Umbilical cord (tissue), 2 donors: ENCODE measurements at places on chromosomes 12 and 14.

DNA sequence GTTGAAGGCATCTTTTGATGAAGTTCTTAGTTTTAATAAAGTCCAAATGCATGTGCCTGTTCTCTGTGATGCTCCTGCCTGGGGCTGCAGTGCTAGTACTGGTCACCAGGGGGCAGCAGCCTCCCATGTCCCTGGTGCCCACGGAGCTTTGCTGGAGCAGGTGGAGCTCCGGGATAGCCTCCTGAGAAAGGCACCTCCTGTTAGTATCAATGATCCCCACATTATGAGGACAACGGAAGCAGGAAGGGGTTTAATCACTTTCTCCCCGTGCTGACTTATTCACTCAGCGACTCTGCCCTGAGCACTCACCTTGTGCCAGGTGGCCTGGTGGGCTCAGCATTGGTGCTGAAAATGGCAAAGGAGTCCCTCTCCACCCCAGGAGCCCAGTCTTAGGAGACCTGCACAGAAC is 123.0 kb upstream of the PZP start:
- DNase-seq, result peak; percentile 54

DNA sequence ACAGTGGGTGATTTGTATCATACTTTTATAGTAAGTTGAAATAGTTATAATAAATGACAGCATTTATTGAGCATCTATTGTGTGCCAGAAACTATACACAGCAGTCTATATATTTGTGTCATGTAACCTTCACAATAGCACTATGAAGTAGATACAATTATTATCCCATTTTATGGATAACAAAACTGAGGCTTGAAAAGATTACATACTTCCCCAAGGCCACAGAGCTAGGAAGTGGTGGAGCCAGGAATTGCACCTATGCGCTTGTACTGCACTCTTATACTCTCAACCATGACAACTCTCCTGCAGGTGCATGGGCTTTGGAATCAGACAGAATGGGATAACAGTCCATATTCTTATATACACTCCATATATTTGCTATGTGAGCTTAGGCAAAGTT is 110.6 kb upstream of the SOX5 start:
- no peak for DNase-seq

DNA sequence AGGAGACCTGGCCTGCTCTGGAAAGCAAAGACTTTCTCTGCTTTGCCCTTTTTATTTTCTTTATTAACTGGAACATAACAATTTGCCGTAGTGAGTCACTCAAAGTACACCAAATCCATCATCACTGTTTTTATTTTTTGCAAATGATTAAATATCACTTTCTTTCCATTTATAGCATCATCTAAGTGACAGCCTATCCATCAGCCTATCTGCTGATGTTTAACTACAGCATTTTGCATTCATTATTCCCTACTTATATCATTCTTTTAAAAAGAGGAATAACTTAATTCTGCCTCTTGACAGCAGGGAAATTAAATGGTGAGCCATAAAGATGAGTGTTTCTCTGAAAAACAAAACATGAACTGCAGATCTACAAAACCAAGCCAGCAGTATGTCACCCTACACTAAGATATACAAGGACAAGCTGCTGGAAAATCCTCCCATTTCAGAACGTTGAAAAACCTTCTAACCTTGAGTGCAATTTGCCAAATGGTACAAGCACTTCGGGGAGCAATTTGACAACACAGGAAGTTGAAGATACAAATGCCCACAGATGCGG is 821.3 kb upstream of the TMEM132C start:
- DNase-seq, result no peak

DNA sequence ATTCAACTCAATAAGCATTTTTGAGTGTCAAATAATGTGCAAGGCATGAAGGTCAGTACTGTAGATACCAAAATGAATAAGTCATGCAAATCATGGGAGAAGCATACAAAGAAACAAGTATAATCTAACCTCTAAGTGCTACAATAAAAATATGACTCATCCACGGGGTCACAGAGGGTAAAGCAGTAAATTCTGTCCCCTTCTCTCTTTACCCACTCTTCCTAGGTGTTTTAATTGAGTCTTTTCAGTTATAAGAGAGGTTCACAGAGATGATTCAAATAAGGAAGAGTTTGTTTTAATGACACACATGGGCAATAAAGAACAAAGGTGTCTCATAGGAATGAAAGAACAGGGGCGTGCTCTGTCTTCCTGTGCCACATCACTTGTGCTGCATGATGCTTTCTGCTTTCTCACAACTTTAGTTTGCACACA is 71.5 kb upstream of the DAAM1 start:
- DNase-seq, result no peak

DNA sequence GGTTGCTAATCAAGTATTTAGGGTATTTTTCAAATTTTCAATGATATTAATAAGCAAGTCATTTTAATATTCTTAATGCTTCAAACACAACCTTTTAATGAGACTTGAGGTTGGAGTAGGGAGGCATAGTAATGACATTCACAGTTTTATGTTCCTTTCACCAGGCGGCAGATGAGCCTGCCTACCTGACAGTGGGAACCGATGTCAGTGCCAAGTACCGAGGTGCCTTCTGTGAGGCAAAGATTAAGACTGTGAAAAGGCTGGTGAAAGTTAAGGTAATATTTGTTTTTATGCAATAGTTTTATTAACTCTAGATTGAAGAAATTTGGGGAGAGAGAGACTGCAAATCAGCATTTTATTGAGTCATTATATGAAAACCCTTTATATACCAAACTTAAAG is 3.1 kb downstream of the ARID4A start:
- no peak for DNase-seq

DNA sequence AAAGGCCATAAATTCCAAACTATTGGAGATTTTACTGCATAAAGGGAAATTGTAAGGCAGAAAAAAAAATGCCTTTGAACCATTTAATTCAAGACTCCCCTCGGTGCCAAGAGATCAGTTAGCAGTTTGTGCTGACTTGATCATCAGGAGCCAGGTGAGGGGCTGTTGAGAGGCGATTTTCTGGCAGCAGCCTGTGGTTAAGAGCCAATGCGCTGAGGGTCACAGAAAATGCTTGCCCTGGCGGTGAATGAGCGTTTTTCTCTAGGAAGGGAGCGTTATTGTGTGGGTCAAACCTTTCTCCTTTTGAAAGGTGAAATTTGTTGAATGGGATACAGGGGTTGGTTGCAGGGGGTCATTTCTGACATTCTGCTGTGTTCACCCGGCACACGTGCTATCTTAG is 4.7 kb downstream of the SRRM4 start:
- no peak for DNase-seq

DNA sequence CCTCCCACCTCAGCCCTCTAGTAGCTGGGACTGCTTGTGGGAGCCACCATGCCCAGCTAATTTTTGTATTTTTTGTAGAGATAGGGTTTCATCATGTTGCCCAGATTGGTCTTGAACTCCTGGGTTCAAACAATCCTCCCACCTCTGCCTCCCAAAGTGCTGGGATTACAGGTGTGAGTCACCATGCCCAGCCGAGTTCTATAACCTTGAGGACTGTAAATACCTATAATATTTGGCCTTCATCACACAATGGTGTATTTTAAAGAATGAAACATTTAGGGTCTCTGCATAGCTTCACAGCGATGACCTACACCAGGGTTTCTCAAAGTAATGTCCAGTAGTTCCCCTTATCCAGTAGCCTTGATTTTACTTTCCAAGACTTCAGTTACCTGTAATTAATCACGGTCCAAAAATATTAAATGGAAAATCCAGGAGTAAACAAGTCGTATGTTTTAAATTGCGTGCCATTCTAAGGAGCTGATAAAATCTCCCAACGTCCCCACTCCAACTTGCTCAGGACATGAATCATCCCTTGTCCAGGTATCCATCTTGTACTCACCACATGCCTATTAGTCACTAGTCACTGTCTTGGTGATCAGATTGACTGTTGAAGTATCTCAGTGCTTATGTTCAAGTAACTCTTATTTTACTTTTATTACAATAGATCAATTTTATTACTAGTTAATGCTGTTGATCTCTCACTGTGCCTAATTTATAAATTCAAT is 368.2 kb downstream of the BTG1 start:
- no peak for DNase-seq
